ENCODE measurements at places on chromosomes 6 and 20. TPM values are rescaled to one million over a fixed set of nuclear protein-coding genes. Genes with fewer than 3 reads are reported as not detected.

The ZNF391 gene
- 6.7 TPM for total RNA-seq

The TIAM2 gene
- 21.6 TPM for total RNA-seq

The ATG5 gene
- total RNA-seq, result 34.3 TPM

GRCh38 chr6:131317516-131317915 lies 182.2 kb downstream of the AKAP7 start:
- no peaks in the 10 kb centered on the region for H3K27me3 ChIP-seq
- H3K27ac ChIP-seq, result no peak overlapping the region
- no peaks in the 10 kb centered on the region for H3K4me1 ChIP-seq
- H3K4me3 ChIP-seq, result no peak overlapping the region

- no peak for DNase-seq
- H3K36me3 ChIP-seq, result no peaks in the 10 kb centered on the region
- no peak overlapping the region for H3K27ac ChIP-seq
- no peaks in the 10 kb centered on the region for H3K4me1 ChIP-seq
- no peaks in the 10 kb centered on the region for H3K27me3 ChIP-seq
- H3K4me3 ChIP-seq, result no peak overlapping the region
Observed at GRCh38 chr6:36149476-36149875, 19.2 kb downstream of the MAPK13 start.

The CCDC28A gene
- 41.6 TPM for total RNA-seq

- no peaks in the 10 kb centered on the region for H3K4me1 ChIP-seq
- no peaks in the 10 kb centered on the region for H3K27me3 ChIP-seq
- no peak for DNase-seq
- H3K4me3 ChIP-seq, result no peak overlapping the region
Observed at GRCh38 chr6:109720311-109720710, 29.2 kb downstream of the FIG4 start.
